NCI-H345 (cell line): ENCODE measurements at places on chromosomes 1 and 21.

DNA sequence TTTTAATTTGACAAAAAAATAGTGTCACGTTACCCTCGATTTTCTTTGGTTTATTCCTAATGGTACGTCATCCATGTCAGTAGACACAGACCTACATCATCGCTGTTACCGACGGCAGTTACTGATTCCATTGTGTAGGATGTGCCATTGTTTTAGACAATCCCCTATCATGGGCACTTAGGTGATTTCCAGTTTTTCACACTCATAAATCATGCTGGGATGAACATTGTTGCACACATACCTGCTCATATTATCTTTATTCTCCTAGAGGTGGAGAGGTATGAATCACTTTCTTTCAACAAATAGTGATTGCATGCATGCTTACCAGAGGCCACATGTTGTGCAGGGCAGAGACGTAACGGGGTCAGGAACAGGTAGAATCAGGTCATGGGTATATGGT lies 79.7 kb upstream of the EFHD2 start:
- no peak for DNase-seq

- DNase-seq, result no peak
Measured at GRCh38 chr1:174968750-174969244, 30.9 kb upstream of the CACYBP start.

GRCh38 chr1:70477090-70477489 lies 66.0 kb downstream of the CTH start:
- DNase-seq, result no peak

GRCh38 chr1:89023026-89023425 lies 360 bp upstream of the GBP3 start:
- DNase-seq, result no peak

GRCh38 chr1:234478481-234479309 lies at the start of gene TARBP1:
TSS of gene TARBP1 (minus strand) at chr1:234479179. CDS start at chr1:234479103, 76 bp downstream.
- DNase-seq, result peak; percentile 85

DNA sequence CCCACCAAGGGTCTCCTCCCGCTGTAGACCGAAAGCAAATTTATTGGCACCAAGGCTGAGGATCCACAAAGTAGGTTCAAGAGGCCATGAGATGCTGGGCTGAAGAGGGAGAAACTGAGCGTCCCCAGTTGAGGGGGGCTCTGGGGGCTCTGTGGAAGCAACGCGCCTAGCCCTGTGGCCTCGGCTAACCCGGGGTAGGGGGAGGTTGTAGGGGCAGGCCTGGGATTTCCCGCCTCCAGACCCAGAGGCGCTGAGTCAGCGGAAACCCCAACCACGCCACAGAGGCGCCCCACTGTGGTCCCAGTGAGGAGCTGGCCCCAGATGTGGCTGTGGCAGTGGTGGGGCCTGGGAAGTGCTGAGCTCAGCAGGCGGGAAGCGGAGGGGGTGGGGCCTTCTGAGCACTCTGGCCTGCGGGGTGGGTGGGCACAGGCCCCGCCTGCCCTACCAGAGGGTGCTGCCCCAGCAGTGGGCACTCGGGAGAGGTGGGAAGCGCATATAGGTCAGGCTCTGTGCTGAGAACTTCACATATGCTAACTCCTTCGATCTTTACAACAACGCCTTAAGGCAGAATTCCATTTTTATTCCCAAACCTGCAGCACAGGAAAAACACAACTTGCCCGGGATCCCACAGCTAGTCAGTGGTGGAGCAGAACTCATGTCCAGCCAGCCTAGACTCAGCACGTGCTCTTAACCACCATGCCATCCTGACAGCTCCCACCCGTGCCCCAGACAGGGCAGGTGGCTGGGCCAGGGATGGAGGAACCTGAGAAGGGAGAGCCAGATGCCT lies 1.5 kb upstream of the COL16A1 start:
- no peak for DNase-seq

GRCh38 chr21:34522284-34522683 lies 10.3 kb upstream of the KCNE1 start:
- no peak for DNase-seq

DNA sequence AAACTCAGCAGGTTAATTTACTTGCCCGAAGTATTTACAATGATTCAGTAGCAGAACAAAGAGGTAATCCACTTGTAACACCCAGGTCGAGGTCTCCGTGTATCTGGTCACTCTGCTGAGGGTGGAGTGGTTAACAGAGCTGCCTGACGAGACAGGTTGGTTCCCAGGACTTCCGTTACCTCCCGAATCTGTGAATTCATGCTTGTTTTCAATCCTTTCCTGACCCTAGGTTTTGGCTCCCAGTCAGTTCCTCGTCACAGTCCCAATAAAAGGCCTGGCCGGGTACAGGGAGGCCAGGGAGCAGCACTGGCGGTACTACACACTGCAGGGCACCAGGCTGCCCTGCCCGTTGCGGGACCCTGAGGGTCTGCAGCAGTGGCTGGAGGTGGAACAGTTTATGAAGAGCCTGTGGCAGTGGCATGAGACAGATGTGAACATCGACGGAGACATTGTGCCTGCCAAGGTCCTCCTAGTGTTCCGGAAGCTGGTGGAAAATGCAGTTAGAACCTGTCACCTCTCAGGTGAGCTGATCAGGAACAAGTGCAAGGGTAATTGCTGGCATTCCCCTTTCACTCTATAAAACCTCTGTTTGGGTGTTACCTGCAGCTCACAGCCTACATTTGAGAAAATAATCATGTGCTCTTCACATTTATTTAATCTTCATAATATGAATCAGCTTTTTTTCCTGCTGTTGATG lies 12.8 kb downstream of the MAB21L3 start:
- no peak for DNase-seq

DNA sequence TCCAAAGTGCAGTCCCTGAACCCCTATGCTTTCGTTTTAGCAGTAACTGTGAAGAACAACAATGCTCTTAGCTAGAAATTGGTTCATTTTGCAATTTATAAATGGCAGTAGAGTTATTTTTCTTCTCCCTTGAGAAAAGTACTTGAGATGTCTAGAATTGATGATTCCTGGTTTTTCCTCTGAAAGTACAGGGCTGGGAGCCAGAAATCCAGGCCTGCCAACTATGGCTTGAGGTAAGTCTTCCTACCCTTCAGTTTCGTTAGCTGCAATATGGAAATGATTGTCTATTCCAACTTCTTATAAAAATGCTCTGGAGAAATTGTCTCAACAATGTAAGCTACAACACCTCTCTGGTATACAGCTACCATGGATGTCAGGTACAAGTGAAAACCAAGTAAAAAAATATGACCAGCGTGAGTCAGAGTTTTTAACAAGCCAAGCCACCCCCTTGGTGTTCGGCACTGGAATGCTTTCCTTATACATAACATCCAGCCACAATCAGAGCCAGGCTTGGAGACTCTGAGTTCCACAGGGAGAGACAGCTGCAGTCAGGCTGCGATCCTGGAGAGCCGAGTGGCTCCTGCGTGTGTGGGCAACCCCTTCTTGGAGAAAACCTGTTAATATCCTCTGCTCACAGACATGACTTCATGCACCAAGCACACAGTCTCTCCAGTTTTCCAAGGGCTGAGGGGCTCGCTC lies 22.0 kb downstream of the TSPAN2 start:
- no peak for DNase-seq

GRCh38 chr21:43902441-43902840 lies 37.4 kb downstream of the AGPAT3 start:
- no peak for DNase-seq

GRCh38 chr1:192730198-192730597 lies 78.6 kb upstream of the RGS2 start:
- no peak for DNase-seq

DNA sequence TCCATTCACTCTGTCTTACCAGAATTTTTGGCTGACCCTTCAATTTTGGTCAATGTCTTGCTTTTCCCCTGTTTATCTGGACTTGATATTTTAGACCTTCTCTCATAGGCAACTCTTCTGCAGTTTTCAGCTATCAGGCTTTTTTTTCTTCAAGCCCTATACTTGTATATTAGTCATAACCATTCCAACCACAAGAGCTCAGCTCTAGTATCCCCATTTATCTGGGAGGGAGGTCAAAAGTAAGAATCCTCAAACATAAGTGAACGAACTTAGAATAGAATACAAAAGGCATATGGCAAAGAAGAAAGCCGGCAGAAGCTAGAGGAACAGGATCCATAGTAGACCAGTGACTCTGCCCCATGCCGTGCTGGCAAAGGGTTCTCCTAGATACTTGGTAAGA lies 45.9 kb upstream of the TNFSF4 start:
- DNase-seq, result no peak

- no peak for DNase-seq
Measured at GRCh38 chr1:90318431-90318830, 323.5 kb downstream of the ZNF326 start.

DNA sequence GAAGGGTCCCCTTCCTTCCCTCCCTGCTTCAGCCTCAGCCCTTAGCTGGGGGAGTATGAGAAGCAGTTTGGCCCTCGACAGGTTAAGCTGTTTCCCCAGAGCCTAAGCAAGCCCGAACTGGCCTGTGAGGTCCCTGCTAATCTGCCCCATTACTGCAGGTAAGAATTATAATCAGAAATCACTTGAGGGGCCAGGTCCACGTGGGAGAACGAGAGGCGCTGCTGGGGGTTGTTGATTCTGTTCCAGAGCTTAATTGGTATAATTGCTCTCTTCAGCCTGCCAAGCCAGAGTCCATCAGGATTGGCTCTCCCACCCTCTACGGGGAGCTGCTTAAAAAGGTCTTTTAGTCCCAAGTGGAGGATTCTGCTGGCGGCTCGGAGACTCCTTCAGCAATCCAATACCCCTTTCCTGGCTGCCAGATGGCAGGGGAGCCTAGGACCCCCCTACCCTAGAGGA lies 70.8 kb downstream of the UBE2T start:
- peak; percentile 36 for DNase-seq

GRCh38 chr21:28771790-28772501 lies 220.7 kb downstream of the LTN1 start:
- DNase-seq, result no peak
